ENCODE measurements at places on chromosomes 5 and 9.

DNA sequence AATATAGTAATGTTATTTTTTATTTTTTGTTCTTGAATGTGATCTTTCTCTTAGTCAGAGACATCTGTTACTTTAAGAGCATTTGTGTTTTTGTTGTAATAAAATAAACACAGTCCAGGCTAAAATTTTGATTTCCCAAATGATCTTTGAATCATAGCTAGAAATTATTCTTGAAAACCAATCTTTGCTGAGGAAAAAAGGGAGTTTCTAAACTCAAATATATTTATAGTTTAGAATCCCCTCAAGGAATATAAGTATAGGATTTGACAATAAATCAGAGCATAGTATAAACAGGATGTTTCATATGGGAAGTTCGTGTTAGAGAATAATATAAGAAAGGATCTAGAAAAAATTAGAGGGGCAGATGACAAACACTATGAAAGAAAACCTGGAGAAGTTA, 118.8 kb upstream of the ADAMTS19 start:
- no peak for DNase-seq

DNA sequence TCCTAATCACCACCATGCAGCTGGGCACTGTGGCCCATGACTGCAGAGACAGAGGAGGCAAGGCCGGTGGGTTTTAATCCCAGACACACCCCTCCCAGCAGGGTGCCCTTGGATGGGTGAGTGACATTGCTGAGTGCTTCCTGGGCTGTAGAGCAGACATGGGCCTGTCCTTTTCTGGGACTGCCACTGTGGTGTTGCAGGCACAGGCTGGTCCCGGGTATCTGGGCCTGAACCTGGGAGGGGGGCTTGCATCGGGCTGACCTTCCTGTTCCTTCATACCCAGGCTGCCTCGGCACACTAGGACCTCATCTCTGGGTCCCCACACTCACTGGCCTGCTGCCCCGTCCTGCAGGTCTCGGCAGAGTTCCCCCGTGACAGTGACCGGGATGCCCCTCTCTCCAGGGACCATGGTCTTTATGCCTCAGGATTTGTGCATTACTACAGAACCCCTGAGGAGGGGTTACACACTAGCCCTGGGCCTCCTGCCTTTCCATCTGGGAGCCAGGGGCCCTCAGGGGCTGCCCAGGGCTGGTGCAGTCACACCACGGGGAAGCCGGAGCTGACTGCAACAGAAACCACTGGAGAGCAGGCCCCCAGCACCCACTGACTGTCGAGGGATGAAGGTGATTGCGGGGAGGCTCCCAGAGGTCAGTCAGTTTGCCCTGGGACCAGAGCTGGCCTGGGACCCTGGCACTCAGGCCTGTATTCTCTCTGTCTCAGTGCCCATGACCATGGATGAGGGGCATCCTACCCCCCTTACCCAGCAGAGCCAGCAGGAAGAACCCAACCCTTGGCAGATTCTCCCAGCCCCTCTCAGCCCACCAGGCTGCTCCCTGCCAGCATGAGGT, 8.9 kb upstream of the SLC25A48 start:
- no peak for DNase-seq

- DNase-seq = no peak
Measured at GRCh38 chr9:15357050-15357653, 50.1 kb upstream of the TTC39B start.

DNA sequence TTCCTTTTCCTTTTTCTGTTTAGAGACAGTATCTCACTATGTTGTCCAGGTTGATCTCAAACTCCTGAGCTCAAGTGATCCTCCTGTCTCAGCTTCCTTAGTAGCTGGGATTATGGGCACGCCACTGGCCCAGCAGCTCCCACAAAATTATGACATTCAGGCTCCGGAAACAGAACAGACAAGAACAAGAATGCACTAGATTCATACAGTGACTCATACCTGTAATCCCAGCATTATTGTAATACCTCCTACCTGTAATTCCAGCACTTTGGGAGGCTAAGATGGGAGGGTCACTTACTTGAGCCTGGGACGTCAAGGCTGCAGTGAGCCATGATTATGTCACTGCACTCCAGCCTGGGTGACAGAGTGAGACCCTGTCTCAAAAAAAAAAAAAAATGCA, 26.7 kb upstream of the B4GALT1 start:
- no peak for DNase-seq

- no peak for DNase-seq
Measured at GRCh38 chr5:69248019-69248418, 13.3 kb downstream of the CDK7 start.

GRCh38 chr5:128462330-128462729, 75.7 kb downstream of the FBN2 start:
- DNase-seq = no peak

- DNase-seq = peak; percentile 14
Measured at GRCh38 chr5:87400305-87400899, 12.3 kb downstream of the CCNH start.

DNA sequence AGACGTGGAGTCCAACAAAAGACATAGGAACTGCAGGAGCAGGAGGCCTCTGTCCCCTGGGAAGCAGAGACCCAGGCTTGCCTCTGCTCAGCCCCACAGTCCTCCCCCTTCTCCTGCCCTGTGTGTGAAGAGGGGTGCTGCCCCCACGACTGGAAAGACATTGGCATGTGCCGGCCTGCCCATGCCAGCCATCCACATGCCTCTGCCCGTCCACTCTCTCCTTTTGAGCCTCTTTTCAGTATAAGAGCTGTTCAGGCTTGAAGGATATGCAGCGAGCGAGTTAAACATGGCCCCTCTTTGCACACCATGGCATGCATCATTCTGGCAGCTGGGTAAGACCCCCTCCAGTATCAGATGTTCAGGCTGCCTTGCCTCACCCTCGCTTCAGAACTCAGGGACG, 159.7 kb upstream of the OTULINL start:
- DNase-seq = no peak

- no peak for DNase-seq
Measured at GRCh38 chr9:35868933-35869332, 1.3 kb downstream of the OR13J1 start.

DNA sequence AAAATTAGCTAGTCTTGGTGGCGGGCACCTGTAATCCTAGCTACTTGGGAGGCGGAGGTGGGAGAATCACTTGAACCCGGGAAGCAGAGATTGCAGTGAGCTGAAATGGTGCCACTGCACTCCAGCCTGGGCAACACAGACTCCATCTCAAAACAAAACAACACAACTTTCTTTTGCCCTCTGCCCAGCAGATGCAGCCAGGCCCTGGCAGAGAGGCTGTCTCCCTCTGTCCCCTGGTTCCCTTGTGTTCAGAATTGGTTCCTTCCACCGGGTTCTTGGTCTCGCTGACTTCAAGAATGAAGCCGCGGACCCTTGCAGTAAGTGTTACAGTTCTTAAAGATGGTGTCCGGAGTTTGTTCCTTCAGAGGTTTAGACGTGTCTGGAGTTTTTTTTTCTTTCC, 30.2 kb upstream of the CEP72 start:
- no peak for DNase-seq

GRCh38 chr5:149682532-149683075, 47.5 kb upstream of the PPARGC1B start:
- no peak for DNase-seq

- no peak for DNase-seq
Measured at GRCh38 chr5:87912419-87912818, 356.2 kb downstream of the TMEM161B start.

- DNase-seq = no peak
Measured at GRCh38 chr5:116772806-116773205, 198.2 kb upstream of the SEMA6A start.

DNA sequence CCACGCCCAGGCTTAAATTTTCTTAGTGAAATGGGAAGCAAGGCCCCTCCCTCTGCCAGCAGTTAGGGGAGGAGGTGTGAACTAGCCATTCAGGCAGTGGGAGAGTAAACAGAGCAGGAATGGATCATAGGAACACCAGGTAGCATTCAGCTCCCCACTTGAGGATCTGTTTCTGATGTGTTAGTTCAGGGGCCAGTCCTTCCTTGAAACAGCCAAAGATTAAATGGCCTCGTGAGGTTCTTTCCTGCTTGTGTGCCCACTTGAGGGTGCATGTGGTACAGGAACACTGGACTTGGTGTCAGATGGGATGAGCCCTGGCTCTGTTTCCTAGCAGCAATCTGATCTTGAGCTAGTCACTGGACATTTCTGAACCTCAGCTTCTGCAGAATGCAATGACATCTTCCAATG, 21.2 kb downstream of the FAXDC2 start:
- DNase-seq = no peak

DNA sequence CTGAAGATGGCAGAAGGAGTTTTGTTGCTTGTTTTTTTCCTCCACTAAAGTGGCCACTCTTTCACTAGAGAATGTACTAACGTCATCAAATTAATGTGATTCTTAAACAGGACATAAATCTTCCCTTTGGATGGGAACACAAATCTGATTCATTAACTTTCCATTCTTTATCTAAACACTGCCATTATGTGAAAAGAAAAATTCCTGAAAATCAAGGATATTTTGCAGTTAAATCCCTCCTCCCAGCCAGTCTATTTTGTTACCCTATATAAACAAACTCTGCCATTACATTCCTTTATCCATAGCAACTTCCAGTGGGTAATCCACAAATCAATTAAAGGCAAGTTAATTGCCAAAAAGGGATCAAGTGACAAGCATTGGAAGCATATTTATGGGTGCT, 546.5 kb downstream of the PDE4D start:
- no peak for DNase-seq

DNA sequence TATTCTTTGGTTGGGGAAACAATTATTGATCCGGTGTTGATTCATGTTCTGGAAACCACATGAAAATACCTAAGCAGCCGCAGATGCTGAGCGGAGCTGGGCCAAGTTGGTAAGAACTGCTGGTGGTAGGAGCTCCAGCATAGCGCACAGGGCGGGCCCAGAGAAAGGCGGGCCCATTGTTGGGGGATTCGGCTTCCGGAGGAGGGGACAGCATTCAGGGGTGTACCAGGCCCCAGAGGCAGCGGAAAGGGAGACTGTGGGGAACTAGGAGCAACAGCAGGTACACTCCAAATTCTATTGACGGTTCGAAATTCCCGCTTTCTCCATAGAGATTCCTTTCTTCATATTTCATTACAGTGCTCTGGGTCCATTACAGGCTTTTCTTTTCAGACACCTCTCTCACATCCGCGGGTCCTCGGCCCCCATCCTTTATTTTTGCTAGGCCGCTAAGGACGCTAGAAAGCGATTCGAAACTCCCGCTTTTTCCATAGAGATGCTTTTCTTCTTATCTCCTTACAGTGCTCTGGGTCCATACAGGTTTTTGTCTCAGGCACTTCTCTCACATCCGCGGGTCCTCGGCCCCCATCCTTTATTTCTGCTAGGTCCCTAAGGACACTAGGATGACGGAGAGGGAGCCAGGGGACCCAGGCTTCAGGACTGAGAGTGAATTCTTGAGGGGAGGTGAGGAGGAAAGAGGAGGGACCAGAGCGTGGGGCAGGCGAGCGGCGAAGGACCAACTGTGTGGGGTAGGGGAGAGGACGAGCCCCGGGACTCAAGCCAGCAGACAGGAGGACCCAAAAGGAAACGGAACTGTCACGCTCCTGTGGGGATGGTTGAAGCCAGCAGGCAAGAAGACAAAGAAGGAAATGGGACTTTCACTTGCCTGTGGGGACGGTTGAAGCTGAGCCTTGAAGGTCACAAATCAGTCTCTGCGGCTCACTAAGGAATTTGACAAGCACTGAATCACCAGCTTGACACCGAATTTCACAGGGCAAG, at the start of gene CCDC152:
CCDC152 (plus strand) TSS at position 213 of the 996 bp plus-strand sequence. CDS start 2,304 bp downstream, outside the sequence.
- DNase-seq = no peak

DNA sequence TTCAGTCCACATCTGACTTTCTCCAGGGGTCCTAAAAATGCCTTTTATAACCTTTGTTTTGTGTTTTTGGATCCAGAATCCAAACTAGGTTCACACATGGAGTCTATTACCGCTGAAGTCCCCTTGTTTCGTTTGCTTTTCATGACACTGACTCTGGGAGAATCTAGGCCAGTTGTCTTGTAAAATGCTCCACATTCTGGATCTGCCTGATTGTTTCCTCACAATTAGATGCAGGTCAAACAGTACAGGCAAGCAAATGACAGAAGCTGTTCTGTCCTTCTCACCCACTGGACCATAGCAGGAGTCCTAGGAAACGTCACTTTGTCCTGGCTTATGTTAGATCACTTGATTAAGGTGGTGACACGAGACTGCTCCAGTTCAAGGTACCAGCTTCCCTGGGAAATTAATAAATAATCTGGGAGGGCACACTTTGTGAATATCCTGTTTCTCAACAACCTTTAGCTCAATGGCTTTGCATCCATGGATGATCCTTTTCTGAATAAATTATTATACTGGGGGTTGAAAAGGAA, 34.1 kb downstream of the FABP6 start:
- no peak for DNase-seq

DNA sequence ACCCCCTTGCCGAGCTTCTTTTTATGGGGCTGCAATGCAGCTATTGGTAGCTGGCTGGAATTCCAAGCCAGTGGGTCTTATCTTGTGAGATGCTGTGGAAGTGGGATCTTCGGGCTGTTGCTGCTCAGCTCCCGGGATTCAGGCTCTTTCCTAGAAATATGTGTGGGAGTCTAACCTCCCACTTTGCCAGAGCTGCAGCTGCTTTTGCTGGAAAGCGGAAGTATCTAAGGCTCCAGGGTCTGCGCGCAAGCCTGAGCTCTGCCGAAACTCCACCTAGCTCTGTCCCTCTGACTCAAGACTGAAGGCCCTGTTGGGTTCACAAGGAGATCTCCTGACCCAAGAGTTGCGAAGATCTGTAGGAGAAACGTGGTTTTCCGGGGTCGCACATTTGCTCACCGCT, 151.1 kb upstream of the ANKRD55 start:
- DNase-seq = no peak

GRCh38 chr5:63953217-63953616, 9.0 kb downstream of the HTR1A start:
- DNase-seq = no peak

DNA sequence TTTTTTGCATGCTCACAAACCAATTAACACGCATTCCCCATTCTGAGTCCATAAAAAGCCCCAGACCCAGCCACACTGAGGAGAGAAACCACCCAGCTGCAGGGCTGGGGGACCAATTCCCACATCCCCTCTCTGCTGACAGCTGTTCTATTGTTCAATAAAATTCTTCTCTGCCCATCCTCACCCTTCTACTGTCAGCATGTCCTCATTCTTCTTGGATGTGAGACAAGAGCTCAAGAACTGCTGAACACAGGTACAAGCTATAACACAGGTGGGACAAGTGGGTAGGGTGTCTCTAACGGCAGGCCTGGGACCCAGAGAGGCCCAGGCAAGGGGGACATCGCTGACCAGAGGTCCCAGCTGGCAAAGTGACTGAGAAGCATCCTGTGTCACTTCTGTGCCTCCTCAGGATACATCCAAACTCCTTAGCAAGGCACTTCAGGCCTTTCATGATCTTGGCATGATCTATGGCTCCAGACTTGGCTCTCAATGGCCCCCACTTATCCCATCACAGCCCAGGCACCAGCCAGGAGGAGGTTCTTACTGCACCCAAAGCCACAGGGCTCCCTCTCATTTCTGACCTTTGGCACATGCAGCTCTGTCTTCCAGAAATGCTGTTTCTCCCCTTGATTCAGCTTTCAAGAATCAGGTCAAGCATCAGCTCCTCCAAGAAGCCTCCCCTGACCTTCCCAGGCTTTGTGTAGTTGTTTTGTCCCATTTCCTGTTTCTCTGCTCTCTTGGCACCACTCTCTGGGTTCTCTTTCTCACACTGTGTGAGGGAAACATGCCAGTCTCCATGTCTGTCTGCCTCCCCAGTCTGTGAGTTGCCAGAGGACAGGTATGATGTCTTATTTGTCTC, 7.3 kb upstream of the ALDH1B1 start:
- DNase-seq = no peak
